ENCODE measurements at places on chromosomes 7 and 10.

DNA sequence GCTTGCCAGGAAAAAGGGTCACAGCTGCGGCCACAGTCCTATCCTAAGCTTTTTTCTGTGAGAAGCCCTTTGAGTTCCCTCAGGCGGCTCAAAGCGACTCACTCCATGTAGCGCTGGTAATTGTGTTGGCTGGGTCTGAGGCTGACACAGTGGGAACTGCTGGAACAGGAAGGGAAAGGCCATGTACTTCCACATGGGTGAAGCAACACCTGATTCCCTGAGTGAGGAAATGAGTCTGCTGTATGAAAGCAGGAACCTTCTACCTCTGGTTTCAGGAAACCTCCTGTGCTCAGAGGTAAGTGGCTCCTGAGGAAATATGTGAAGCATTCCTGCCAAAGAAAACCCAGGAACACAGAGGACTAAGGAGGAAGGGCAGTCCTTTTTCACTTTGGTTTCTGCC is 734.6 kb upstream of the SORCS1 start:
- DNase-seq = no peak

- no peak for DNase-seq
These were observed 271.7 kb upstream of the C7orf33 start for GRCh38 chr7:148318838-148319237.

- no peak for DNase-seq
These were observed 169.5 kb upstream of the ZMIZ1 start for GRCh38 chr10:78899098-78899754.

DNA sequence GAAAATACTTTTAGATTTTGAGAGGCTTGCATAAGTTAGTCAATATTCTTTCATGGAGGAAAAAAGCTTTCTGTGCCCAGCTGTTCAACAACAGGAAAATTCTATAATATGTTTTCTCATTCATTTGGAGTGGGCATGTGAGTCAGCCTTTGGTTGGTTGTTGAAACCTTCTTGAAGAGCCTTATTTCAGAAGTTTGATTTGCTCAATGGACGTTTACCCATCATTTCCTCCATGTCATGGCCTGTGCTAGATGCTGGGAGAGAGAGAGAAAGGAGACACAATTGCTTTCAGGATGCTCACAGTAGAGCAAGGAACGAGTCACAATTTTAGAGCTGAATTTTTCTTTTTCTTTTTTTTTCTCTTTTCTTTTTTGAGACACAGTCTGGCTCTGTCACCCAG is 181.7 kb downstream of the PRKCQ start:
- no peak for DNase-seq

DNA sequence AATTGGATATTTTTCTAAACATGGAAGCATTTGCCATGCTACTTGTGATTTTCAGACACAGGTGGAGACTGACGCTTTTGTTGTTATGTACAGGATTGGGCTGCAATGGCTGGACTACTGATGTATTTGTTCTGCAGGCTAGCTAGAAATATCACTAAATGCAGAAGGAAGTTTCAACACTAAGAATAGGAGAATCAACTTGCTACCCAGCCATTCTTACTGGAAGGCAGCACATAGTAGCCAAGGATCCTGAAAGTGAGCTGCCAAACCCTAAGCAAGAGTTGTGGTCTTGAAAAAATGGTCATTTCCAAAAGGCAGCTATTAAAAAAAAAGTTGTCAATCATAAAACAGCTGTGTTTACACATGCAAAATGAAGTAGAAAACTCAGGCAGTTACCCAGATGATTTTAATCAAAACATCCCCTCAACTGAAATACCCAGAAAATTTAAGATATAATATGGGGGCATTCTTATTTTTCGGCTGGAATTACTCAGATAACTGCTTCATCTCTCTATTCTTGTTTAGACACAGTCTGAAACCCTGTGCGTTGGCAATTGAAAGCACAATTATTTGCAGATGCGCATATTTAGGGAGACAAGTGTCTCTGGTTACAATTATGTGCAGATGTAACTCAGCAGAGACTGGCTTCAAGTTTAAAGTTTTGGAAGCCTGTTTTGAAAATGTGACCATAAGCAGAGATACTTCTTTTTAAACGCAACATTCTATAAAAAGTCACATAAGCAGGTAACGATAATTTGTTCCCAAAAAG is 31.2 kb downstream of the GFRA1 start:
- no peak for DNase-seq
